HFF-Myc (cell line): ENCODE measurements at places on chromosomes 13 and 19.

DNA sequence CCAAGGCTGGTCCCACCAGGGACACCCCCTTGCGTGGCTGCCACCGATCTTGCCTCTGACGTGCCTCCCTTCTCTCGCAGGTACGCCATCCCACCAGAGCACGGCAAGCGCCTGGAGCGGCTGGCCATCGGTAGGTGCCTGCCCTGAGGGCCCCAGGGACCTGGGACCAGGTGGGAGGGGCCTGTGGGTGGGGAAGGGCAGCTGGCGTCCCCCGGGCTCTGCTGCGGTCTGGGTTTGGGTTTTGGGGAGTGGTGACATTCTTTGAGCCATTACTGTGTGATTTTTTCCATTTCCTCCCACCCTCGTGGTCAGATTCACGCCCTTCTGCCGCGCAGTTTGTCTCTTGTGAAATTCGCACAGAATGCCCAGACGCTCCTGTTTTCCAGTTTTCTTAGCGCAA, 102.0 kb downstream of the KDM4B start:
- no peak for DNase-seq

DNA sequence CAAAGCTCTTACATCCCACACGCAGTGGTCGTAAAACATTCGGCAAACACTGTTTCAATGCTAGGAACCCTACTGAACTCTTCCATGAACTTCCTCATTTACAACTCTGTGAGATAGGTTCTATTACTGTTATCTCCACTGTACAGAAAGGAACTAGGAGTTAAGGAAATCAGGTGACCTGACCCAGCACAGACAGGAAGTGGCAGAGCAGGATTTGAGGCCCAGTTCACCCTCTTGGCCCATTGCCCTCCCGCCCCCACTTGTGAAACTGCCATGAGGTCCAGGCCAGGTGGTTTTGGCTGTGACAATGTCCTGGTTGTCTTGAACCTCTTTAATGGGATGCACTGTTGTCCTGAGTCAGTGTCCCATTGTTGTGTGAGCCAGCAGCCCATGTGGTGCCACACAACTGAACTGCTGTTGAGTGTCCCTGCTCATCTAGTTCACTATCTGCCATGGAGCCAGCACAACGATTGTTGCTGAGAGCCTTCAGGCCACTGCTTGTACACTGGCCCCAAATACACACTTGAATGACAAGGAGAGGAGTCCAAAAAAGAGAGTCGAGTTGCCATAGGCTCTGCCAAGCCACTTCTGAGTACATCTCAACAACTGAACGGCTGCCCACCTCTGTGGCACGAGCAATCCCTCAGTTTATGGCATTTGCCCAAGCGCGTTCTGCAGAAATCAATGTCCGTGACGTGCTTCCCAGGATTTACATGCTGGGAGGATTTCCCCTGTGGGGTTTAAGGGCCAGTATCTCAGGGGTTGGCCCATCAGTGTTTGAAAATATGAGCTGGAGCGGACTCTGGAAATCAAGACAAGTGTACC, 484.6 kb downstream of the TSHZ3 start:
- DNase-seq: no peak

GRCh38 chr13:48233046-48233888, at the start of gene ITM2B:
TSS of gene ITM2B (plus strand) at chr13:48233206. CDS start at chr13:48233361, 155 bp downstream.
- no peak for DNase-seq

DNA sequence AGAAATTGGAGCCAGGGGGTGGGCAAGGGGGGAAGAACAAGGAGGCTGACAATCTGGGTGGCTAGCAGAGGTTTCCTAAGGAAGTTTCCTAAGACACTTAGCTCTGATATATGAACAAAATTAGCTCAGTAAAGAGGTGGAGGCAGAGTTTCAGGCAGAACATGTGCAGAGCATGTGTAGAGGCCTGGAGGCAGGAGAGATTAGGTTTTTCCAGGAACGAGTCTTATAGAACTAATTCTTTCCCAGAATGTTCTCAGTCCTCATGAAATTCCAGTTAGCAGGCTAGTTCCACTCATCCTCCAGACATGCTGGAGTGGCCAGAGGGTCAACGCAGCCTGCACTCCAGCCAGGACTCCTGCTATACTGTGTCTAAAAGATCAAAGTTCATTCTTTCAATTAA, 184.7 kb downstream of the LACC1 start:
- no peak for DNase-seq
